Tibial nerve (tissue), 4 donors: ENCODE measurements at places on chromosomes 2 and 18. TPM values are rescaled to one million over a fixed set of nuclear protein-coding genes. Genes with fewer than 3 reads are reported as not detected.

GRCh38 chr18:54829856-54830255, 1.6 kb downstream of the RAB27B start:
- no peak for DNase-seq
- H3K4me3 ChIP-seq: no peak overlapping the region

- no peak overlapping the region for H3K27ac ChIP-seq
- H3K36me3 ChIP-seq: no peaks in the 10 kb centered on the region
- no peaks in the 10 kb centered on the region for H3K27me3 ChIP-seq
- peaks cover 10% of the 10 kb centered on the region for H3K4me1 ChIP-seq
Observed at GRCh38 chr18:3321133-3321812, 59.3 kb downstream of the MYL12B start.

DNA sequence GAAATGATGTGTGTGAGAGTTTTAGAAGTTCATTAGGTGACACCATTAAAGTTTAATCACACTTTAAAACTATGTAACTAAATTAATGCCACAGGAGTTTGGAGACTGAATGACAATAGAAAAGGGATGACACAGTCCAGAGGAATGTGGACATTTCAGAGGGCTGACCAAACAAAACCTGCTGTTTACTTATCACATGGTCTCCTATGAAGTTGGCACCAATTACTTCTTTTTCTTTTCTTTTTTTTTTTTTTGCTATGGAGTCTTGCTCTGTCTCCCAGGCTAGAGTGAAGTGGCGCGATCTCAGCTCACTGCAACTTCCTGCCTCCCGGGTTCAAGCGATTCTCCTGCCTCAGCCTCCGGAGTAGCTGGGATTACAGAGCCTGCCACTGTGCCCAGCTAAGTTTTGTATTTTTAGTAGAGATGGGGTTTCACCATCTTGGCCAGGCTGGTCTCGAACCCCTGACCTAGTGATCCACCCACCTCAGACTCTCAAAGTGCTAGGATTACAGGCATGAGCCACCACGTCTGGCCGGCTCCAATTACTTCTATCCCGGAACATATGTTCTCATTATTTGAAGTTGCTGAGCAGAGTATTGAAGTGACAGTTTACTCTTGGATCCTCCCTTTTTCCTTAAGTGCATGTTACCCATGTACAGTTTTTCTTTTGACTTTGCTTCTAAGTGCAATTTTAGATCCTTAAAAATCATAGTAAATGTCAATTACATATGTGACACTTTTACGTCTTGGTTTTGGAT, 4.3 kb downstream of the AGPS start:
- no peak for DNase-seq
- H3K36me3 ChIP-seq: no peaks in the 10 kb centered on the region
- H3K4me3 ChIP-seq: no peak overlapping the region
- H3K4me1 ChIP-seq: peaks cover 8% of the 10 kb centered on the region
- H3K27ac ChIP-seq: no peak overlapping the region

DNA sequence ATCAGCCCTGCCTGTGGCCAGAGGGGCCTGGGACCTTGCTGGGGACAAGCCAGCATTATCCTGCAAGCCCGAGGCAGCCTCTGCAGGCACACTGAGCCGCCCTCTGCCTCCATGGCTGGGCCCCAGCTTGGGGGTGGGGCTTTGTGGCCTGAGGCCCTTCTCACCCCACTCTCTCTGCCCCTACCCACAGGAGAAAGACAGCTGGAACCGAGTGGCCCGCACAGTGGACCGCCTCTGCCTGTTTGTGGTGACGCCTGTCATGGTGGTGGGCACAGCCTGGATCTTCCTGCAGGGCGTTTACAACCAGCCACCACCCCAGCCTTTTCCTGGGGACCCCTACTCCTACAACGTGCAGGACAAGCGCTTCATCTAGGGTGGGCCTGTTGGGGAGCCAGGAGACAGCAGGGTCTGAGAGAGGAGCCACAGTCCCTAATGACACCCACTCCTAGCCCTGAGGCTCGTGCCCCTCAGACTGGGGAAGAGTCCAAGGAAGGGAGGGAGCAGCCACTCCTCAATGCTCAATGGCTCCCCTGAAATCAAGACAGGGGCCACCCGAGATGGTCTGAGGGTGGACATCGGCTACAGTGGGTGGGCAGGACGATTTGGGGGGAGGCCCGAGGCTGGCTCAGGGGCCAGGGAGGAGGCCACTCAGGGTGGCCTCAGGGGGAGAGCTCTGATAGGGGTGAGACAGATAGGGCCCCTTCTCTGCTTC, 4.4 kb upstream of the CHRNG start:
- no peaks in the 10 kb centered on the region for H3K4me1 ChIP-seq
- DNase-seq: no peak
- no peak overlapping the region for H3K4me3 ChIP-seq
- no peaks in the 10 kb centered on the region for H3K36me3 ChIP-seq
- no peaks in the 10 kb centered on the region for H3K27me3 ChIP-seq

GRCh38 chr2:101821828-101822458, 124.4 kb downstream of the MAP4K4 start:
- H3K4me1 ChIP-seq: no peaks in the 10 kb centered on the region
- no peak overlapping the region for H3K4me3 ChIP-seq
- no peak overlapping the region for H3K27ac ChIP-seq
- H3K27me3 ChIP-seq: no peaks in the 10 kb centered on the region
- no peak for DNase-seq

- no peaks in the 10 kb centered on the region for H3K27me3 ChIP-seq
- H3K4me1 ChIP-seq: no peaks in the 10 kb centered on the region
- H3K36me3 ChIP-seq: no peaks in the 10 kb centered on the region
- no peak for DNase-seq
- H3K27ac ChIP-seq: no peak overlapping the region
Observed at GRCh38 chr2:39094717-39095363, 26.0 kb downstream of the SOS1 start.

GRCh38 chr18:74069178-74070050, 78.2 kb downstream of the FBXO15 start:
- H3K4me1 ChIP-seq: no peaks in the 10 kb centered on the region
- H3K36me3 ChIP-seq: no peaks in the 10 kb centered on the region
- no peak overlapping the region for H3K27ac ChIP-seq
- H3K27me3 ChIP-seq: no peaks in the 10 kb centered on the region

- no peaks in the 10 kb centered on the region for H3K4me1 ChIP-seq
- no peak overlapping the region for H3K4me3 ChIP-seq
- DNase-seq: no peak
- no peaks in the 10 kb centered on the region for H3K27me3 ChIP-seq
- H3K27ac ChIP-seq: no peak overlapping the region
- no peaks in the 10 kb centered on the region for H3K36me3 ChIP-seq
Observed at GRCh38 chr2:15901095-15901807, 39.1 kb upstream of the MYCN start.

Gene RND3
- 21.8 TPM for total RNA-seq

Gene ABCG5
- not detected for total RNA-seq

Gene BMP10
- not detected for total RNA-seq
